ENCODE measurements at places on chromosomes 12 and 14.

GRCh38 chr14:24915403-24915921 is 134.5 kb downstream of the STXBP6 start:
- DNase-seq = no peak

- DNase-seq = no peak
Measured at GRCh38 chr12:92769124-92769901, 66.5 kb downstream of the PLEKHG7 start.

DNA sequence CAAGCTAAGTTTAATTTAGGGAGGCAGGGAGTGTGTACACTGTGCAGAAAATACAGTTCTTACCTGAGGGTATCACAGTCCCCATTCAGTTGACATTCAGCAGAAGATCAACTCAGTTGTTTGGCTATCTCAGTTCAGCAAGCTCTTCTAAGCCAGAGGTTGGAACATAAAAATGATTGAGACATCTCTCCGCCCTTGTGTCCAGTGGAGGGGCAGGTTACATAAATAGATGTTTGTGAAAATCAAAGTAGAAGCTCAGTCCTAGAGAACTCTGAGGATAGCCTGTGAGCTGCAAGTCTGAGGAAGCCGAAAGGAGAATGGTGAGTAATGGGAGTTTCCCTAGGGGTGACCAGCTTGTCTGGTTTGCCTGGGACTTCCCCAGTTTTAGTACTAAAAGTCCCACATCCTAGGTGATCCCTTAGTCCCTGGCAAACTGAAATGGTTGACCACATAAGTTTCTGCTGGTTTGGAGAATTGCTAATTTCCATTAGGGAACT is 251.4 kb upstream of the ATP2B1 start:
- DNase-seq = peak; percentile 9

- no peak for DNase-seq
Measured at GRCh38 chr14:79583738-79584408, 627.4 kb downstream of the DIO2 start.

GRCh38 chr12:54603173-54603814 is 14.8 kb upstream of the PPP1R1A start:
- DNase-seq = peak; percentile 22

DNA sequence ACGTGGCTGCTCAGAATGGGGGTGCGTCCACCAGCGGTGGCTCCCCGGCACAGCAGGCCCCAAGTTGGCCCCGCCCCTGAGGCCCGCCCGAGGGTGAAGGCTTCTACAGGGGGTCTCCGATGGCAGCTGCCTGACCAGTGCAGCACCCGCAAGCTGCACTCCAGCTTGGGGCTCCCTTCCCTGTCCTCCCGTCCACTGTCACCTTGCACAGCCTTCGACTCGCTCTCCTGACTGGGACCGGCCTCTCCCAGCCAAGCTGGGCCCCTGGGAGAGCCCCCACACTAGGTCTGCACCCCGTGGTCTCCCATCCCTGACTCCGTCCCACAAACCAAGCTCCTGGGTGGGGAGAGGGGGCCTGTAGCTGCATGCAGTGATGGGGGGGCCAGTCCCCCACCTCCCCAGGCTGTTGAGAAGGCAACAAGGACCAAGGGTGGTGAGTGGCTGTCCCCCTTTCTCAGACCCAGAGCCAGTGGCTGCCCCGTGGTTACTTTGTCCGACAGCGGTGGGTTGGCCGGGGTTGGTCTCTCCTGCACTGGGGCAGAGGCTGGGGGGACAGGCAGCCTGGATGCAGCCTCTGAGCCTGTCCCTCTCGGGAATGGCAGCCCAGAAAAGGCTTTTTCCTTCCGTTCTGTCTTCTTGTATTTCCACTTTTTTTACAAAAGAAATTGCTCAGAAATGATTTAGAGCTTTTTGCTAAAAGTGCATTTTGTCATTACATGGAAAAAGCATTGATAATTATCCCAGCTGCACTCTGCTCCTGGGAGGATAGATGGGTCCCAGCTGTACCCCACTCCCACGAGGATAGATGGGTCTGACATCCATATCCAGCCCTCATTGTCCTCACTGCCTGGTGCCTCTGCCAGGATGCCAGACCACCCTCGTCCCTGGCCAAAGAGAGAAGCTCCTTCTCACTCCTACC is 217.0 kb downstream of the KIF26A start:
- no peak for DNase-seq

GRCh38 chr12:2052826-2053678 is at the start of gene CACNA1C:
CACNA1C (plus strand) TSS chr12:2052987; CDS start chr12:2053563, 576 bp downstream.
- no peak for DNase-seq

DNA sequence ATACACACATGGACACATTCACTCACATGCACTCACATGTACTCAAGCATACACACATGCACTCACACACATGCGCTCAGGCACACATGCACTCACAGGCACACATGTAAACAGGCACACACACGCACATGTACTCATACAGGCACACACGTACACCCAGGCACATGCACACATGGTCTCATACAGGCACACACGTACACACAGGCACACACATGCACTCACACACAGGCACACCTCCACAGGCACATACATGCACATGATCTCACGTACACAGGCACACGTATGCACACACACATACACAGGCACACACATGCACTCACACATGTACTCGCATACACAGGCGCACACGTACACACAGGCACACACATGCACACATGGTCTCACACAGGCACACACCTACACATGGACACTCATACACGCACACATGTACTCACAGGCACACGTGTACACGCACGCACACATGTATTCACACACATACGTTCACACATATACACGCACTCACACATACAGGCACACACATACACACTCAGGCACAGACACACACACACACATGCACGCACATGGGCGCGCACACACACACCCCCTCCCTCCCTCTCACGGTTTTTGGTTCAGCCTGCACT is 138.9 kb downstream of the CACNA1C start:
- no peak for DNase-seq

DNA sequence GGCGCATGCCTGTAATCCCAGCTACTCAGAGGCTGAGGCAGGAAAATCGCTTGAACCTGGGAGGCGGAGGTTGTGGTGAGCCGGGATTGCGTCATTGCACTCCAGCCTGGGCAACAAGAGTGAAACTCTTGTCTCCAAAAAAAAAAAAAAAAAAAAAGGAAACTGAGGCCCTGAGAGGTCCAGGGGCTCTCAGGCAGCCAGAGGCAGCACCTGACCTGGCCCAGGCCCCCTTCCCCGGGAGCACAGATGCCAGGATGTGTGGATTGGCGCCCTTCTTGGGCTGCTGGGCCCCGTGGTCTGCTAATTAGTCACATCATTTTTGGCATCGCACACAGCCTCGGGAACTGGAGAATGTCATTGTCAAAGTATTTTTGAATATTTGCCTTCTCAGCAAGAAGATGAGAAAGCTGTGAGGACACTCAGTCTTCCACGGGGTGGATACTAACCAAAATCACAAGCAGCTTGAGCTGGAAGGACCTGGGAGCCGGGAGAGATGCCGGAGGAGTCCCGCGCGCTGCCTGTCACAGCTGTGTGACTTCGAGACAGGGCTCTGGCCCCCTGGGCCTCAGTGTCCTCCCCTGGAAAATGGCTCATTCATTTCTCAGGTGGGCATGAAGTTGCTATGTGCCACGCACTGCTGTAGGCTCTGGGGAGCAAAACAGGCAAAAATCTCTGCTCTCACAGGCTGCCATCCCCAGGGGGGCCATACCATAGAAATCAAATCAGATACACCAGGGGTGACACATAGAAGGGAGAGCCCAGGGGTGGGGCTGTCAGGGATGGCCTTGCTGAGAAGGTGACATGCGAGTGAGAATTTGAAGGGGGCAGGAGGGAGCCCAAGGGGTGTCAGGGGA is 12.5 kb upstream of the RCOR1 start:
- DNase-seq = no peak

- no peak for DNase-seq
Measured at GRCh38 chr12:3815094-3815766, 58.0 kb downstream of the PARP11 start.

- no peak for DNase-seq
Measured at GRCh38 chr14:62532181-62532580, 513.1 kb downstream of the KCNH5 start.

DNA sequence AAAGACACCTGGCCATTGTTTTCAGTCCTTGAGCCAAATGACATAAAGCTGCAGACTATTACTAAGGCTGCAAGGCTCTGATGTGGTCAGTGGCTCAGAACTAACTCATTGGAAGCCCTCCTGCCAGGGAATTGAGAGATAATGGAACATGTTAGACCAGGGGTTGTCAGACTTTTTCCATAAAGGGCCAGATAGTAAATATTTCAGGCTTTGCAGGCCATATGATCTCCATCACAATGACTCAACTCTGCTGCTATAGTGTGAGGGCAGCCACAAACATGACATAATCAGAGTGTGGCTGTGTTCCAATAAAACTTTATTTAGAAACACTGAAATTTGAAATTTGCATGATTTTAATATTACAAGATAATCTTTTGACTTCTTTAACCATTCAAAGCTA is 140.3 kb downstream of the TMEM30B start:
- DNase-seq = no peak

GRCh38 chr12:99224237-99224636 is 423.3 kb upstream of the GARIN6 start:
- DNase-seq = no peak

GRCh38 chr12:119204131-119204530 is 25.4 kb downstream of the HSPB8 start:
- DNase-seq = no peak

Data from T-helper 22 cell (primary cell).